ENCODE measurements at places on chromosomes 2 and 18. TPM values are rescaled to one million over a fixed set of nuclear protein-coding genes. Genes with fewer than 3 reads are reported as not detected.

DNA sequence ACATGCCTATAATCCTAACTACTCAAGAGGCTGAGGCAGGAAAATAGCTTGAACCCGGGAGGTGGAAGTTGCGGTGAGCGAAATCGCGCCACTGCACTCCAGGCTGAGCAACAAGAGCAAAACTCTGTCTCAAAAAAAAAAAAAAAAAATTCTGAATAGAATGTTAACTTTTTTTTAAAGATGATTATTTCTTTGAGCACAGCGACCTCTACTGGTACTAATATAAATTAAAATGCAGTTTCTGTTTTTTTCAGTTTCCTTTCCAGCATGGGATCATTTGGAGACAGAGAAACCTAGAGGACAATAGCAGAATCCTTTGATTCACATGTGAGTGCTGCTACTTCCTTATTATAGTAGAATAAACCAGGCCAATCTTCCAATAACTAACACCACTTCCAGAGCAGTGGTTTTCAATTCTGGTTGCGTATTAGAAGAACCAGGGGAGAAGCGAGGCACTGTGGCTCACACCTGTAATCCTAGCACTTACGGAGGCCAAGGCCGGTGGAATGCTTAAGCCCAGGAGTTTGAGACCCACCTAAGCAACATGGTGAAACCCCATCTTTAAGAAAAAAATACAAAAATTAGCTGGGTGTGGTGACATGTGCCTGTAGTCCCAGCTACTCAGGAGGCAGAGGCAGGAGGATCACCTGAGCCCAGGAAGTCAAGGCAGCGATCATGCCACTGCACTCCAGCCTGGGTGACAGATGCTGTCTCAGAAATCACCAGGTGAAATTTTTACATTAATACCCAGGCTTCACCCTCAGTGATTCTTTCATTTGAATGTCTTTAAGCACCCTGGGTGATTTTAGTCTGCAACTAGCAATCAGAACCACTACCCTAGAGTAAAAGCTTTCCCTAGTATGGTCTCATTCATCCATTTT is 10.1 kb downstream of the SRSF7 start:
- DNase-seq: no peak

- peak; percentile 32 for DNase-seq
Measured at GRCh38 chr2:119481501-119482455, 42.5 kb downstream of the SCTR start.

DNA sequence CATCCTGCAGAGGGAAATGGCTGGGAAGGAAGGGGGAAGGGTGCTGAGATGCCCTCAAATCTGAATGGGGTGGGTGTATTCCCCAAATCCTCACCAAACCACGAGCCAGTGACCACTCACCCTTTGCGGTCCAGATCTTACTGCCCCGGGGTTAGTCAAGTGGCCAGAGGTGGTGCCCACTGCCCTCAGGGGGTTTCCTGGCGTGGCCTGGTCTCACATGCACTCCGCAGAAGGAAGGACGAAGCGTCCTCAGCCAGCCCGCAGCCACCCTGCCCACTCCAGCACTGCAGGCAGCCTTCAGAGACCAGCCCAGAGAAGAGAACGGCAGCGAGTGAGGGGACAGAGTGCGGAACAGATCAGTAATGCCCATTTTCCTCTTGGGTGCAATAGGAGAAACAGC is 50.4 kb downstream of the IL1RL2 start:
- no peak for DNase-seq

DNA sequence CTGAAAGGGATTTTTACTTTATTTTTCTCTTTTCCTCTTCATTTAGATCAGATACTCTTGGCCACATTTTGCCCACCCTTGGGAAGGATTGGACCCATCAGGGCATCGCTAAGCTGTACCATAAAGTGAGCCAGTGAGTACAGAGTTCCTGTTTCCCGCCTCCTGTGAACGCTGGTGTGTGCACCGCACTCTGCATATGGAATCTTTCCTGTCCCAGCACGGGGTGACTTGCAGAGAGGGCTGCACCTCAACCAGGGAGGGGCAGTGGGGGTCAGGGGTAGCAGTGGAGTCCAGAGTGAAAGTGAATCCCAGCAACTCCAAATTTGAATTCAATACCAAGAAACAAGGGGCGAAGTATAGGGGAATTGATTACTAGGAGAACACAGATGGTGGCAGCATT is 58.6 kb downstream of the LPIN1 start:
- DNase-seq: no peak

DNA sequence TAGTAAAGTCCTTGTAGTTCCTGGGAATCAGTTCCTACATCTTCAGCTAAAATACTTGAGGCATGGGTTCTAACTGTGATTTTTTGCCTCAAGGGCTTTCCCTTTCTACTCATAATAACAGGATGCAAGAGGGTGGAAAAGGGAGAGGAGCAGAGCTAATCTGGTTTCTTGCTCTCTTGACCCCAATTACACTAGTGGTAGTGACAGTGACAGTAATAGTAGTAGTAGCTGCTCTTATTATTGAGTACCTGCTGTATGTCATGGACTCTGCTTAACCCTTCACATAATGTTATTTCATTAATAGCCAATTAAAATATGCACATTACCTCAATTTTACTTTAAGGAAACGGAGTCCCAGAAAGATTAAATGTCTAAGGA is 214.8 kb upstream of the HNRNPA3 start:
- no peak for DNase-seq

DNA sequence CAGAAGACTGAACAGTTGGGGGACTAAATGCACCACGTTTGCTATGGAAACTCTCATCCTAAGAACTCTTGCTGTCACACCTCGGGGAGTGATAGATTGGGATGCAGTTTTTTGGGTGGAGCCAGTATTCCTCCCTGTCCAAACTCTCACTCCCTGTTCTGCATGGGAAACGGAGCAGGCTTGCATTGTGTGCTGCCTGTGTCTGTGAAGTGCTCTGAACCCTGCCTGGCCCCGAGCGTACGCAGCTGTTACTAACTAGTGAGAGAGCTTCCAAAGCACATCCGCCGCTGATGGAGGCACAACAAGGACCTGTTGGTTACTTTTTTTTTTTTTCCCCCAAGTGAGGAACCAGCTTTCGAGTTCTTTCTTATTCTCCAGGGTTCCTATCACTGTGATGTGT is 195.5 kb downstream of the ANAPC1 start:
- no peak for DNase-seq

Gene ANKRD29
- total RNA-seq: 2.9 TPM

Gene CCDC88A
- total RNA-seq: 55.6 TPM

Gene TWIST2
- 8.1 TPM for total RNA-seq
